Right forelimb (tissue), 1 donor: ENCODE measurements at places on chromosomes 6 and 20.

GRCh38 chr6:8857160-8857559 lies 421.8 kb upstream of the SLC35B3 start:
- no peak for DNase-seq

GRCh38 chr20:11063444-11063843 lies 389.6 kb upstream of the JAG1 start:
- no peak for DNase-seq

DNA sequence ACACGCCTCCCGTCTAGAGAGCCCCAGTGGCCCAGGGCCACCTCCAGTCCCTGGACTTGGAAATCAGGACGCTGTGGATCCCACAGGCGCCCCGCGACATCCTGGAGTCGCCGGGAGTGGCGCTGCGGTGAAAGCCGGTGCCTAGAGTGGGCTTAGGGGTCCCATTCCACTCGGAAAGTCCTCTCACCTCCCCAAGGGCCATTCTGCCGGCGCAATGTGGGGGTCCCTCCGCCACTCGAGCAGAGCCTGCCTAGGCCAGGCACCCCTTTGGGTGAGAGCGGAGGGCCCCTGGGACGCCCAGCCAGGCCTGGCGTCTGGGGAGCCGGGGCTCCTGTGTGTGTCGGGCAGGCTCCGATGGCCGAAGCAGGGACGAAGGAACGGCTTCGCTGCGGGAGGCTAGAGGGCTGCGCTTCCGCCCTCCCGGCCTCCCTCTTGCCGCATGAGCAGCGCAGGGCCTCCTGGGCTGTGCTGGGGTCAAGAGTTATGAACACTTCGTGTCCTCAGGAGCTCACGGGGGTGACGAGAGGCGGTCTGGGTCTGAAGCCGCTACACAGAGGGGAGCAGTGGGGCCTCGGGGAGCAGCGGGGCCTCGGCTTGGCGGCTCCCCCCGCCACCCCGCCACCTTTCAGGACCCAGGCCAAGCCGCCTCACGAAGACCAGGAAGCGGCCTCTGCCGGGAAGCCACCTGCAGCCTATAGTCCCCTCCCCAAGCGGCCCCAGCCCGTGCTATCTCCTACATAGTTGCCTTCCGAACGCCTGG lies 13.6 kb downstream of the POU3F2 start:
- no peak for DNase-seq

DNA sequence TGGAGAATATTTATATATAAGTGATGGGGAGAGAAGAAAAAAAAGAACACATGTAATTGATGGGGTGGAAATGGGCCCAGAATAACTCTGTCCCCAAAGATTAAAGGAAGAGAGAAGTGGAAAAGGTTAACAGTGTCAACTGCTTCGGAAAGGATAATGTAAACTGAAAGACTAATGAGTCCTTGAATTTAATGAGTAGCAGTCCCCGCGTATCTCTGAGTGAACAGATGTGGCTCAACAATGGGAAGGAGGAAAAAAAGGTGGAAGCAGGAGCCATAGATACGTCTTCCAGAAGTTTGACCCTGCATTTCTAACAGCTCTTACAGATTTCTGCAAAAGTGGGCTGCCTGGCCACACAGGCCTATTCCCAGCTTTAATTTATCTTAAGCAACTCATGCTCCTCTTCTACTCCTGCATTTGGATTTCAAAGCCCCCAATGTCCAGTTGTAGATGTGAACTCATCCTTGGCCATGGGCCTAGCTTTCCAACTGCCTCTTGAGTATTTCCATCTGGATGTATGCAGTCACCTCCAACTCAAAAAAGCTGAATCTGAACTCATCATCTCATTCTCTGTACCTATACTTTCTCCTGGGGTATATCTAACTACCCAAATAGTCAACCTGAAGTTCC lies 61.3 kb downstream of the DST start:
- DNase-seq, result no peak

GRCh38 chr20:52612046-52612632 lies 360.0 kb upstream of the TSHZ2 start:
- DNase-seq, result no peak

GRCh38 chr6:53616450-53617357 lies 48.9 kb downstream of the KLHL31 start:
- no peak for DNase-seq

- no peak for DNase-seq
These were observed 31.5 kb downstream of the KDM1B start for GRCh38 chr6:18186540-18187250.

- DNase-seq, result no peak
These were observed 42.5 kb upstream of the HBS1L start for GRCh38 chr6:135097172-135097571.

DNA sequence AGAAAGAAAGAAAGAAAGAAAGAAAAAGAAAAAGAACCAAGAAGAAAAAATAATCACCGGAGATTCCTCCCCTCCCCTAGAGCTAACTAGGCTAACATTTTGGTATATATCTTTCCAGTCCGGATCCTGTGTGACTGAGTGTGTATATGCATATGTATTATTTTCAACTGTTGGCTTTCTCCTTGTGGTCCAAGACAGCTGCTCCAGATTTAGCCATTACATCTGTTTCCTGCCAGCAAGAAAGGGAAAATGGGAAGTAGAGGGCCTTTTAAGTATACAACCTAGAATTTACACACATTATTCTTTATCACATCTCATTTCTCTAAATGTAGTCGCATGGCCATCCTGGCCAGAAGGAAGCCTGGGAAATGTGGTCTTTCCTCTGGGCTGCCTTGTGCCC lies 15.2 kb downstream of the SLC52A3 start:
- no peak for DNase-seq

- DNase-seq, result no peak
These were observed 185.3 kb upstream of the TFAP2D start for GRCh38 chr6:50527985-50528384.

- DNase-seq, result peak; percentile 20
These were observed 138.1 kb upstream of the PHACTR3 start for GRCh38 chr20:59466107-59466815.

DNA sequence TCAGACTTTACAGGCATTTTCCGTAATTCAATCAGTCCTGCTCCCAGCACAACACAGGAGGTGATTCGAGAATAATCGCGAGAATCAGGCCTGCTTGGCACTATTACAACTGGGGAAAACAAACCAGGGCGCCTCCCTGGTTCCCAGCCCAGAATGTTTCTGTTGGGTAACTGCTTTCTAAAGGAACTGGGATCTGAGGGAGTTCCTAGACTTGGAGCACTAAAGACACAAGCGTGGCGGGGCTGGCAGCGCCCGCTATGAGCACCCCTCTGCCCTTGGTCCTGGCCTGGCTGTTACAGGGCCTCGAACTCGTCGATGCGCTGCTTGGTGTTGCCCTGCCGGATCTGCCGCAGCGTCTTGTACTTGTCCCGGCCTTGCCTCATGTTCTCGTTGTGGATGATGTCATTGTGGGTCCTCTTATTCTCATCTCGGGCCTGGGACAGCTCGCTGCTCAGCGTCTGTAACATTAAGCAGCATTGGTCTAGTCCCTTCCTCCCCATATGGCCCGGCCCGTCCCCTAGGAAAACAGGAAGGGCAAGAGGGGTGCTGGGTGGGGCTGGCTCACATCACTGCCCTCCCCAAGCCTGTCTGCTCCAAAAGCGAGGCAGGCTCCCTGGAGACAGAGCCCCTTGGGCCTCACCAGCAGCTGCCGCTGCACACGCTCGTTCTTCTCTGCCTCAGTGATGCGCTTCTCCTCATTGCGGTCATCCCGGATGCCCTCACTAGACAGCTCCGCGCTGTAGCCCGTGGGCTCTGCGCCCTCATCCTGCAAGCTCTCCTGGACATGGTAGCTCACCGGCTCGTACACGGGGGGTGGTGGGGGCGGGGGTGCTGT lies 52.3 kb downstream of the EZR start:
- no peak for DNase-seq

DNA sequence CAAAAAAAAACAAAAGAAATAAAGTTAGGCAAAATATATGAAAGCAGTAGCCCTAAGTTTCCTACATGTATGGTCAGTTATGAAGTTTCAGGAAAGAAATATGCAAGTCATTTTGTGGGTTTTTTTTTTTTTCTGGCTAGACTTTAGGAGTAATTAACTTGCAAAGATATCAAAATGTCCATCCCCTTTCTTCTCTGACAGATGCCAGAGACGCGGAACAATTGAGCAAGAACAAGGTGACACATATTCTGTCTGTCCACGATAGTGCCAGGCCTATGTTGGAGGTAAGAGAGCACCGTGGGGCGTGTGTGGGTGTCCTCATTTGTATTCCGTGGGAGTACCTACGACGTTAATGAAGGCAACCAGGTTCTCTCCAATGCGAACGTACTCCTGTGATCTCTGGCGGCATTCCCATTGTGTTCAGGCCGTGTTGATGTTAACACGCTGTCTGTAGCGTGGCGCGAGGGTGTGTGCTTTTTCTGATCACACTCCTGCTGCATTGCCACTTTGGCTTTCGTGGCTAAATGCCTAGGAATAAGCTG lies 19.5 kb downstream of the DUSP22 start:
- DNase-seq, result no peak

- DNase-seq, result no peak
These were observed 28.7 kb downstream of the ZBP1 start for GRCh38 chr20:57591289-57592229.

DNA sequence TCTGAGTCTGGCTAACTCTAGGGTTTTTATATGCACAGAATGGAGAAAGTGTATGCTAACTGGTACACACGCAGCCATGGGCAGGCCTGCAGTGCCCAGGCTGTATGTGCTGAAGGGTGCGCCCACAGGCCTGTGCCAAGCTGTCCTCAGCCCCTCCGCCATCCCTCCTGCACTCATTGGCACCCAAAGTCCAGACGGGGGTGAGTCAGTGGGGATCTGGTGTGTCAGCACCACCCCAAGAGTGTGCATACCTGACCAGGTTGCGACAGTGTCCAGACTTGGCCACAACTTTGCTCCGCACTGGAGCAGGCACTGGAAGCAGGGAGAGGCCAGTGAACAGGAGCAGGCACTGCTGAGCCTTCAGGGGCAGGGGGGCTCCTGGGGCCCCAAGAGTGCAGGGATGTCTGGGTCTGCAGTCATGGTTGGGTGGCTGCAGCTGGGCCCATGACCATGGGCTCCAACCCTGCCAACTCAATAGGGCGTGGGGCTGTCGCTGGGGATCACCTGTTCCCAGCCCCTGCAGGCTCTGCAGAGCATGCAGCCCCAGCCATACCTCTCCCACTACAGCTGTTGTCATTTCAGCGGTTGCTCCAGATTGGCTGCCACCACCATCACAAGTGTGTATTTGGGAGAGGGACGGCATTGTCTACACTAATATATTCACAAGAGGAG lies 717.8 kb downstream of the EPHA7 start:
- no peak for DNase-seq

- no peak for DNase-seq
These were observed 56.9 kb upstream of the DYNLRB1 start for GRCh38 chr20:34459209-34459897.
